ENCODE measurements at places on chromosomes 7 and 10. TPM values are rescaled to one million over a fixed set of nuclear protein-coding genes. Genes with fewer than 3 reads are reported as not detected.

GRCh38 chr10:118943253-118943652, 86.3 kb upstream of the NANOS1 start:
- no peak for DNase-seq

- no peak for DNase-seq
Observed at GRCh38 chr10:117762819-117763172, 220.2 kb downstream of the EMX2 start.

- DNase-seq = no peak
Observed at GRCh38 chr7:29882481-29882880, 76.2 kb downstream of the WIPF3 start.

GRCh38 chr10:28892818-28893547, 215.7 kb downstream of the BAMBI start:
- DNase-seq = no peak

GRCh38 chr7:112023282-112023681, 182.9 kb downstream of the DOCK4 start:
- DNase-seq = no peak

- no peak for DNase-seq
Observed at GRCh38 chr7:80225361-80225760, 90.7 kb downstream of the GNAI1 start.

DNA sequence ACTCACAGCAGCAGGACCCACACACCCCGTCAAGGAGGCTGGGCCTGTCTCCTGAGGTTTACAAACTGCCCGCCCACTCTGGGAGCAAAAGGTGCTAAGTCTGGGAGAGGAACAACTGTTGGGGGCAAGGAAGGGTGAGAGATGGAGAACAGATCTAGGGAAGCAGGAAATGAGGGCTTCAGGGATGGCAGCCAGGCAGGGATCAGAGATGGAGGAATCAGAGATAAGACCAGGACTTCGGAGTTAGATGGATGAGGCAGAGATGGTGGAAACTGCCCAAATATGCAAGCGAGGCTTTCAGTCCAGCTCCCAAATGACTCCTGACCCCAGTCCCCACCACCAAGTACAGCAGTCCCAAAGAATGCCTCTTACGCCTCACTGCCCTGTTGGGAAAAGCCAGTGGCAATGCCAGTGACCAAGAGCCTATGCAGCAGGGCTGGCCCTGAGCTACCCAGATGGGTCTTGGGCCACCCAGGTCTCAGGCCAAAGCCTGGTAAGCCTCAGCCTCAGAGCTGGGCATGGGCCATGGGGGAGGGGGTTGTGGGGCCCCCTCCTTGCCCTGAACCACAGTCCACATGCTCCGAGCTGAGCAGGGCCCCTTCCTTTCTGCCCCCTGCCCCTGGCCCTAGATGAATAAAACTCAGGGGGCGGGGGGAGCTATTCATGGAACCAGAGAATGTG, 39.5 kb upstream of the SLF2 start:
- no peak for DNase-seq

- DNase-seq = no peak
Observed at GRCh38 chr7:64873517-64873916, 29.6 kb upstream of the ZNF273 start.

DNA sequence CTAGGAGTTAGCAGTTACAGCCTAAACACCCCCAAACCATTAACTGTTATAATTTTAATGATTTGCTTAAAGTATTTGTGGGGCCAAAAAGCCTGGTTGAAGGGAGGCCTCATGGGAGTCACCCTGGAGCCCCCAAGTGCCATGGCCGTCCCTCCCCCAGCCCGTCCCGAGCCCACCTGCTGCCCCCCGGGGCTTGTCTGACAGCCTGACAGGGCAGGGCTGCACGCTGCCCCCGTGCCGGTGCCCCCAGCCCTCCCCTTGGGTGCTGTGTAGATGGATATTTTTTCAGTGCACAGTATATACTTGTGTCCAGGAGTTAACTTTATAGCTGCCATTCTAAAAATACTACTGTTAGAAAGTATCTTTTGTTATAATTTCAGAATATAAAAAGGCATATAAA, 108.4 kb downstream of the CYTH3 start:
- DNase-seq = no peak

GRCh38 chr7:141991140-141991539, 4.5 kb upstream of the MGAM start:
- no peak for DNase-seq

- DNase-seq = no peak
Observed at GRCh38 chr7:149217570-149217969, 21.9 kb upstream of the ZNF212 start.

DNA sequence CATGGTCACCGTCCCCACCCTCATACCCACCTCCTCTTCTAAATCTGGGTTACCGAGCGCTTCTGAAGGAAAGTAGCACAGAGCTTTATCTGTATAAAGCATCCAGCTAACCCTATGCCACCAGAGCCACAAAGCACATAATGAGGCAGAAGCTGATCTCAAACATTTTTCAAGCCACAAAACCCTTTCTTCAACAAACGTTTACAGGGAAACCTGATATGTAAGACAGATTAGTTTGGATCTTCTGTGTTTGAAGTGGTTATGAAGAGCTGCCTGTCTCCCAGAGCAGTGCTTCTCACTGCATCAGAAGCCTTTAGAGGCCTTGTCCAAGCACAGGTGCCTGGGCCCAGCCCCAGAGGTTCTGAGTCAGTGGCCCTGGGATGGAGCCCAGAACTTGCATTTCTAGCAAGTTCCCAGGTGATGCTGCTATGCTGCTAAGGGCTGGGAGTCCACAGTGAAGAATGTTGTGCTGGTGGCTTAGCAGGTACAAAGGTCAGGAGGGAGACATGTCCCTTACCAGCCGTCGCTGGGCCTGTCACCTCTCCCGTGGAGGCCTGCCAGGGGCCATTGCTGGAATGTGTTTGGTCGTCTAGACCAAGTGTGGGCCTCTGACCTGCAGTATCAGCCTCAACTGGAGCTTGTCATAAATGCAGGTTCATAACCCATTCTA, 90.4 kb downstream of the TAF3 start:
- no peak for DNase-seq

DNA sequence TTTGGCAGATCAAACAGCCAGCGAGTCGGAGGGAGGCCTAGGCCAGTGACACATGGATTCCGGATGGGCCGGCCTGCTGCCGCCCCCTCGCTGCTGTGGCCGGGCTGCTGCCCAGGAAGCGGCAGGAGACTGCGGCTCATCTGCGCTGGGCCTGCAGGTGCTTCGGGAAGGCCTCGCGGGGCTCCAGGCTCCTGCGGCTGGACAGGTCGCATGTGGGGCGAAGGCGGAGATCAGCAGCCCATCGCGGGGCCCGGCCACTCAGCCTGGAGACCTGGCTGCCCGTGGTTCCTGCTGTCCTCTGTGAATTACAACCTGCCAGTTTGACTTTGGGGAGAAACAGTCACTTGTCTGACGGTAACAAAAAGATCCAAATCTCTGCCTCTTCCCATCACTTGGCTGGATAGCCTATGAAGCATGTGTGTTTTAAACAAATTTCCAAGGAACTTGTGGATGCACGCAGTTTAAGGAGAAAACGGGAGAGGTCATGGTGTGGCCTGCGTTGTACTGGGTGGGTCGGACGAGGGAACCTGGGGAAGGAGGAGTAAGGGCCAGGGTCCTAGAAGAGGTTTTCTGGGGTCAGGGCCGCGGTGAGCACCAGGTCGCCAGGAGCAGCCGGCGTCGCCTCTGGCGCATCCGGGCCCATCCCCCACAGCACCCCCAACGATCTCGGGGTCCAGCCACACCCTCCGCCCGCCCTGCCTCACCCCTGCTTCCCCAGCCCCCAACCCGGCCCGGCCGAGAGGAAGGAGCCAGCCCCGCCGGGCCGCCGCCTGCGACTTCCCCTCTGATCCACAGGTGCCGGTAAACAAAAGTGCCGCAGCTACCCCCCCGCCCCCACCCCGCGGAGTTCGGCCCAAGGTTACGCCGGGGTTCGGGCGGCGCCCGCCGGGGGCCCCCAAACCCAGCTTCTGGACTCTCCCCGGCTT, 1.6 kb downstream of the SPOCK2 start:
- peak; percentile 85 for DNase-seq

- DNase-seq = no peak
Observed at GRCh38 chr10:101932183-101932582, 88.6 kb upstream of the KCNIP2 start.

GRCh38 chr10:86715836-86716235, 40.6 kb upstream of the BMPR1A start:
- DNase-seq = no peak

DNA sequence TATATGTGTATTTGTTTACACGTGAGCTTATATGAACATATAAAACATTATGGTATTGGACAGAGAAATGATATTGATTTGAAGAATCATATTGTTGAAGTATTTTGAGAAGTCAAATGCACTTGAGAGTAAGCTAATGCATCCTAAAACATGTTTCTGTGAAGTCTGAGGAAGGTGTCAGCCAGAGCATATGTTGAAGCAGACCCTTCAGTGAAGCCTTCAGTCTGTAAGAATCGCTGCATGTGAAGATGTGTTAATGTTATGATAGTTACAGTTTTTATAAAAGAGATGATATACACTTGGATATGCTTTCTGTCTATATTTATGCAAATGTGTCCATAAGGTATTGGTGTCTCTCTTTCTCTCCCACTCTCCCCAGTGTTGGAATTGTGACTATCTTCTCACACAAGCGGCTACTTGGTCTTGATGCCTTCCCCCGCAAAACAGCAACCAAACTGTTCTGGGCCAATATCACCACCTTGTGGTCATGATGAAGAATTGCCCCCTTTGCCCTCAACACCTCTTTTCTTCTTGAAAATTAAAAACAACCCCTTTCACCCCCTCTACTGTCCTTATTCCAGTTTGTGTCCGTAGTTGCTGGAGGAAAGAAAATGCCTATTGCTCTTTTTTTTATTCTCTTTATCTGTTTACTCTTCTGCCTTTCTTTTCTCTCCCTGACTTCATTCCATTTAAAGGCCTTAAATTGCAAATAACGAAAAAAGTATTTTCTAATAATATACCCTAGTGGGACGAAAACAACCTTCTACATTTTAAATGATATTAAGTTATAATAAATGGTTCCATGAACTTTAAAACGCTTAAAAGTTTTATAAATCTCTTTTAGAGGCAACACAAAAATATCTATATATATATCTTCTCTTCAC, 64.9 kb downstream of the IKZF1 start:
- DNase-seq = peak; percentile 83

DNA sequence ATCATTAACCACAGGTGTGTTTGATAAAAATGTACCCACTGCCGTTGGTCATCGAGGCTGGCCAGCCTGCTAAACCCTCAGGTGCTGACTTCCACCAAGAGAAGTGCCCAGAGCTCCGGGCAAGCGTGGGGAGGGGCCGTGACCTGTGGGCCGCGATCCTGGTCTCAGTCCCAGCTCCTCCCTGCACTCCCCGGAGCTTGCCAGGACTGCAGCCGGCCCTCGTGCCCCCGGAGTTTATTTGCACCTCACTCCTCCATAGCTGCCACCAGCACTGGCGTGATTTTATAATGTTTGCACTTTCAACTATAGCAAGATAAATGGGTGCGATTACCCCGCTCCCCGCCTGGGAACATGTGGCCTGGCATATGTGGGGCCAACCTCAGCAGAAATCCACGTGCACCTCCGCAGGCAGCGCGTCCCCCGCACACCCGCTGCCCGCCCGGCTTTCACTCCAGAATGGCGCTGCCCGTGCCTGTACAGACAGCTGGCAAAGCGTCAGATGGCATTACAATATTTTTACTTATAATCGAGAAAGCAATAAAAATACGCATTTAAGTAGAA, 30.8 kb downstream of the UNCX start:
- DNase-seq = no peak

GRCh38 chr7:26550492-26550891, 258.8 kb downstream of the SNX10 start:
- DNase-seq = no peak

- no peak for DNase-seq
Observed at GRCh38 chr7:78253850-78254725, 455.5 kb downstream of the PHTF2 start.

DNA sequence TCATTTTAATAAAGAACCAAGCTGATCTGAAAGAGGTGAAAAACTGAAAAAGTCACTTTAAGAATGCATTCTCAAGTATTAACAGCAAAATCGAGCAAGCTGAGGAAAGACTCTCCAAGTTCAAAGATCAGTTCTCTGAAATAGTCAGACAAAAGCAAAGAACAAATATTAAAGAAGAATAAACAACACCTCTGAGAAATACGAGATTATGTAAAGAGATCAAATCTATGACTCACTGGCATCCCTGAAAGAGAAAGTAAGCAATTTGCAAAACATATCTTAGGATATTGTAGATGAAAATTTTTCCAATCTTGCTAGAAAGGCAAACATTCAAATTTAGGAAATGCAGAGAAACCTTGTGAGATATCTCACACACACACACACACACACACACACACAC, 138.4 kb upstream of the HGF start:
- no peak for DNase-seq

- DNase-seq = no peak
Observed at GRCh38 chr10:43069211-43069515, 7.7 kb upstream of the RET start.

- DNase-seq = no peak
Observed at GRCh38 chr10:90041585-90041984, 340.2 kb downstream of the KIF20B start.

DNA sequence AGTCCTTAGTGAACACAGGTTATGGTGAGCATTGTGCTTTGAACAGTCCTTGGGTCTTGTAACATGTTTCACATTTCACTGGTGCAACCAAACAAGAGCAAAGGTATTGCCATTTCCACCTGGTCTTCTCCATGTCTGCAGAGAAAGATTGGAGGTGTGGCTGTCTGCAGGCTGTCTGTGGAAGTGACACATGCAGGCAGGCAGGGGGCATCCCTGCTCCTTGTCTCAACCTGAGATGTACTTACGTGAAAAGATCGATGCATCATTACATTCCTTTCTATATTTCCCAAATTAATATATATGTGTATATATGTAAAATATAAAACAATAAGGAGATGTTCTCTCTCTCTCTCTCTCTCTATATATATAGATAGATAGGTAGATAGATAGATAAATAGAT, 54.3 kb downstream of the LRRC18 start:
- DNase-seq = no peak

The BCAP29 gene
- total RNA-seq = 27.3 TPM

The SEC31B gene
- total RNA-seq = 36.4 TPM

The SAMD9L gene
- 45.3 TPM for total RNA-seq

The TRUB1 gene
- 11.2 TPM for total RNA-seq

The OR6B1 gene
- total RNA-seq = not detected

The PCDH15 gene
- total RNA-seq = not detected

The GBX1 gene
- not detected for total RNA-seq

The SLC18A3 gene
- total RNA-seq = not detected

The WNT2 gene
- not detected for total RNA-seq

The SPDYE5 gene
- not detected for total RNA-seq

The PRKG1 gene
- total RNA-seq = not detected

The ITGA8 gene
- not detected for total RNA-seq

The FGFR2 gene
- not detected for total RNA-seq

The C7orf57 gene
- total RNA-seq = not detected

The SEMA3E gene
- not detected for total RNA-seq
